ENCODE measurements at places on chromosomes 6 and 20. TPM values are rescaled to one million over a fixed set of nuclear protein-coding genes. Genes with fewer than 3 reads are reported as not detected.

ZBTB12 gene
- total RNA-seq, result 5.5 TPM

GRCh38 chr6:141347086-141347485 is 785.6 kb upstream of the GJE1 start:
- no peak for DNase-seq

LTA gene
- total RNA-seq, result 66.0 TPM

GRCh38 chr6:71388856-71389527 is 100.4 kb downstream of the OGFRL1 start:
- no peak for DNase-seq

ZC3H12D gene
- total RNA-seq, result 225 TPM

GRCh38 chr6:43434001-43434840 is 6.9 kb downstream of the ABCC10 start:
- DNase-seq, result no peak

DNA sequence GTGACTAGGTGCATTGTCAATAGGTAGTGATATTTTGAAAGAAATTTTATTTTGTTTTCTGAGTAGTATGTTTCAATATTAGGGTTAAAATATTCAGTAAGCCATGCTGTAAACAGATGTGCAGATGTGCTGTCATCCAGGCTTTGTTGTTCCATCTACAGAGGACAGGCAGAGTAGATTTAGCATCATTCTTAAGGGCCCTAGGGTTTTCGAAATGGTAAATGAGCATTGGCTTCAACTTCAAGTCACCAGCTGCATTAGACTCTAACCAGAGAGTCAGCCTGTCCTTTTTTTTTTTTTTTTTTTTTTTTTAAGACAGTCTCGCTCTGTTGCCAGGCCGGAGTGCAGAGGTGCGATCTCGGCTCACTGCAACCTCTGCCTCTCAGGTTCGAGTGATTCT is 27.1 kb upstream of the BACH2 start:
- DNase-seq, result no peak

GRCh38 chr6:37244430-37245310 is 12.9 kb upstream of the TBC1D22B start:
- DNase-seq, result no peak

DNA sequence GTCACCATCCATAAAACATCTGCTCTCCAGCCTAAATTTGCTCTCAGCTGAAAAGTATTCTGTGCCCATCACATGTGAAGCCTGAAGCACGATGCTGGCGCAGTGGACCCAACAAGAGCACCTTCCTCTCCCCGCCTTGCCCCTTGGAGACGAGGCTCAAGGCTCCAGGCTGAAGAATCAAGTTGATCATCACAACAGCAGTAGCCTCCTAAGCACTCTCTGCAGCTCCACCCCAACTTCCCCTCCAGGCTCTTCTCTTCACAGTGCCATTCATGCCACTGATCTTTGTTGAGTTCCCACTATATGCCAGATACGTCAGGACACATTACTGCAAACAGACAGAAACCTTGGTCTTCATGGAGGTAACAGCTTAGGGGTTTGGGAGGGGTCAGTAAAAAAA is 41.6 kb upstream of the ZNF217 start:
- no peak for DNase-seq

FRS3 gene
- 6.7 TPM for total RNA-seq

GRCh38 chr20:58998656-58999055 is 8.4 kb downstream of the CTSZ start:
- no peak for DNase-seq

COL21A1 gene
- total RNA-seq, result not detected

DNA sequence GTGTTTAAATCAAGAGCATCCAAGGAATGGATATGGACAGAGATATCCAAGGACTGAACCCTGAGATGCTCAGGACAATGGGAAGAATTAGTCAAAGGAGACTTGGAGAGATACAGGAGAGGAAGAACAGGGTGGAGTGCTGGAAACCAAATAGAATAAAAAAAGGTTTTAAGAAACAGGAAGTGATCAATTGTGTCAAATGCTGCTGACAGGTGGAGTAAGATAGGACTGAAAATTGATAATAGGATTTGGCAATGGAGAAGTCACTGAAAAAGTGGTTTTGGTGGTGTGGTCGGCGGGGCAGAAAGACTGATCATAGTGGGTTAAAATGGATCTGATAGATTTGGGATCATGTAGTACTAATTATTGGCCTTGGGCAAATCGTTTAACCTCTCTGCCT is 37.9 kb upstream of the PNRC1 start:
- DNase-seq, result no peak

- no peak for DNase-seq
These were observed 30.1 kb upstream of the SLC16A10 start for GRCh38 chr6:111057074-111057752.

DNA sequence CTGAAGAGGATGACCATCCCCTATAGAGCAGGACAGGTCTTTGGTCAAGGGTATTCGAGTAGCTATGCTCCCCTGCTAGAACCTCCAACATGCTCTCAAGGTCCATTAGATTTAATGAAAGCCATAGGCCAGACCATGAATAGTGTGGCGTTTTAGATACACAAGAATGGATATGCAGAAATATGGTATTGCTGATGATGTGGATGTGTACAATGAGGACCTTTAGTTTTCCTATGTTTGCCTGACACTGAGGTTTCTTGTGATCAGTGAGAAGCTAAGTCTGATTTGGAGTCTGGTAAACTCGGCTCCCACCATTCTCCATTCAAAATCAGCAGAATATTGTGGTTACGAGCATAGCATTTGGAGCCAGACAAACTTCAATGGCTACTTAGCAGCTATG is 125.6 kb downstream of the TSHZ2 start:
- DNase-seq, result no peak

GRCh38 chr6:132139611-132140010 is 188.4 kb upstream of the CCN2 start:
- DNase-seq, result no peak

DNA sequence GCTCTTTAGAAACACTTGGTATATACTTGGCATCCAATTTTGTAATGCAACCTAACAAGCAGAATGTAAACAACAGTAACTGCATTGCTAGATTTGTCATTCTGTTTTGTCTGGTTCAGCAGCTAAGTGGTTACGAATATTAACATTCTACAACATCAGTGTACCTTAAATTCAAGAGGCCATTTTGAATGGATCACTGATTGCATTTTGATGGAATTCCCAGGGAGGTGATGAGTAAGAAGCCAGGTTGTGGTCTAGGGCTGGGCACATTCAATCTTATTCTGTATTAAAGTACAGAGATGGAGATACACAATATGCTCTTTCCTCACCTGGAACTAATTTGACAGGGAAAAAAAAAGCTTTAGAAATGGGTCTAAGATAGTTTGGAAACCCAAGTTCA is 483.5 kb downstream of the PRKN start:
- no peak for DNase-seq

- no peak for DNase-seq
These were observed 7.5 kb downstream of the DIDO1 start for GRCh38 chr20:62918831-62919230.

- no peak for DNase-seq
These were observed 3.1 kb upstream of the HECA start for GRCh38 chr6:139131736-139132280.

DNA sequence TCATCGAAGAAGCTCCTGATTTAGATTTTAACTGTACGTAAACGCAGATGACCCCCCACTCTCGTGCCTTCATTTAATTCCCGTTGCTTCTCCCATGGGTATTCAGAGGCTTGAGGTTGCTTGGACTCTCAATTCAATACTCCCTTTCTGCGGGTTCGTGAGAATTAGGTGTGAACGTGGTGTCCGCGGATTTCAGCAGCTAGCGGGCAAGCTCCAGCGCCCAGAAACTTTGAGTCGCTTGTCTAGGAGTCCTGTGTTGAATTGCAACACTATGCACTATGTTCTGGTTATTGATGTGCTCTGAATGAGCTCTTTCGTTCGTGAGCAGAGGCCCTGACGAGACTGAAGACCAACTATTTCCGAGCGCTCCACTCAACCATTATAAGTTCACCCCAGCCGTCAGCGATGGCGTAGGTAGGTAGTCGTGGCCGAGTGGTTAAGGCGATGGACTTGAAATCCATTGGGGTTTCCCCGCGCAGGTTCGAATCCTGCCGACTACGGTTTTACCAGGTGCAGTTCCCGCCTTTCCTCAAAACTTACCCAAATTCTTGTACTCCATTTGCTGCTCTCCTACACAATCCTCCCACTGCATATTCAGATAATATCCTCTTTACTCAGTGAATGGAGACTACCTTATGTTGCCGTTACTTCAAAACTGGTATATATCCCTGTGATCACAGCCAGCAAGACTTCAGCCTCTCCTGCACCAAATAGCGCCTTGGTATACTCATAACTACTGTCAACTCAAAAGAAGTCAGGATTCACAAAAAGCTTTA is 72.6 kb upstream of the ZNF184 start:
- no peak for DNase-seq

- no peak for DNase-seq
These were observed 684.6 kb upstream of the MARCKS start for GRCh38 chr6:113172531-113172966.

DNA sequence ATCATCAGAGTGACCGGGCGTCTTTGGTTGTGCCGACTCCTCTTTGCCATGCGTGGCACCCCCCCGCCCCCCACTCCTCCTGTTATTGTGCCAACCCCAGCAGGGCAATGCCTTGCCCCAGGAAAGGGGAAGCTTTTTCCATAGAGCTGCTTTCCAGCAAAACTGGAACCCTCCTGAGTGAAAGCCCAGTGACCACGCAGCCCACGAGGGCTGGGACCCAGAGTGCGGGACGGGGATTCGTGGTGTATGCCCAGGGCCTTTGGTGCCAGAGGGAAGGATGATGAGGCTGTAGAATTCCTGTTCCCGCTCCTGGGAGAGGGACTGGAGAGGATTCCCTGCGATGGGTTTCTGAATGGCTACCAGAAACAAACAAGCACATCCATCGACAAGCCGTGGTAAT is 116.8 kb upstream of the BACH2 start:
- no peak for DNase-seq

HCRTR2 gene
- total RNA-seq, result not detected

- no peak for DNase-seq
These were observed 1.9 kb downstream of the KCNQ5 start for GRCh38 chr6:72623808-72624207.

LY6G5C gene
- total RNA-seq, result 0.73 TPM

- DNase-seq, result no peak
These were observed 168.4 kb downstream of the EDN1 start for GRCh38 chr6:12458558-12458957.

GRCh38 chr6:111573892-111574797 is 31.5 kb downstream of the TRAF3IP2 start:
- DNase-seq, result no peak

- no peak for DNase-seq
These were observed 8.0 kb downstream of the PXDC1 start for GRCh38 chr6:3743541-3743940.

DNA sequence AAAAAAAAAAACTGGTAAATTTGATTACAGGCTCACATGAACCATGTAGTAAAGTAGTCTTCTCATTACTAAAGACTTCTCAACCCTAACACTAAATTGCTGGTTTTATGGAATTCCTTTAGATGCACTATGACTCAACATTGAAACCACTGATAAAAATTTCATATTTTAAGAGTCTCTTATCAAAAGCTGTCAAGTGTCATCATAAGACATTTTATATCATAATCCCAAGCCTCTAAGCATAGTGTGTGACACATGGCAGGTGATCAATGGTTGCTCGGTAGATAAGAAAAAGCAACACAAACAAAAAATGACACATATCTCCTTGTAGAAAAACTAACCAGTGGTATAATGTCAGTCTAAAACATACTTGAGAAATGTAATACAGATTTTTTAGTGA is 258.4 kb downstream of the RNGTT start:
- no peak for DNase-seq

DNA sequence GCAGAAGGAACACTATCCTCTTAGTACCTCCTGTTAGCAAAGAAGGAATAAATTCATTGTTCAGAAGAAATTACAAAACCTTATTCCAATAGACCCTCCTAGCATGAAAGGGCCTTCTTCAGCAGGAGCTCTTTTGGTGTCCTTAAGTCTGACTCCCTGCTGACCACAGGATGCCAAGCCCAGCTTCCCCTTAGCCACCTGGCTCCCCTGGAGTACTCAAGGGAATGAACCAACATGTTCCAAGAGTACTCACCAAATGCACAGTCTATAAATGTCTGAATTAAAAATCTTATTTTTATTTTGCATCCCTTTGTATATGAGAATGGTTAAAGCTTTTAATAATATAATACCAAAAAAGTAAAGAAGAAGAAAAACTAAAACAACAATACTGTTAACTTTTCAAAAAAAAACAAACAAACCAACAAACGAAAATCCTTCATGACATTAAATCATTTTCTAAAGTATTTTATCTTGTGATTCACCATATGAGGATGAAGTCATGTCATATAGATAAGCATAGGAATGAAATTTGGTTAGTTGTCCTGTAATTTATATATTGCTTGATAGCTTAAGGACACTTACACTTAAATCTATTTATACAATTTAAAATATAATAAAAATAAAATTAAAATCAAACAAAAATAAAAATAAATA is 1355.1 kb downstream of the HACE1 start:
- no peak for DNase-seq

- DNase-seq, result no peak
These were observed 24.1 kb upstream of the NOL4L start for GRCh38 chr20:32609111-32609773.

TRIM10 gene
- total RNA-seq, result not detected

DNA sequence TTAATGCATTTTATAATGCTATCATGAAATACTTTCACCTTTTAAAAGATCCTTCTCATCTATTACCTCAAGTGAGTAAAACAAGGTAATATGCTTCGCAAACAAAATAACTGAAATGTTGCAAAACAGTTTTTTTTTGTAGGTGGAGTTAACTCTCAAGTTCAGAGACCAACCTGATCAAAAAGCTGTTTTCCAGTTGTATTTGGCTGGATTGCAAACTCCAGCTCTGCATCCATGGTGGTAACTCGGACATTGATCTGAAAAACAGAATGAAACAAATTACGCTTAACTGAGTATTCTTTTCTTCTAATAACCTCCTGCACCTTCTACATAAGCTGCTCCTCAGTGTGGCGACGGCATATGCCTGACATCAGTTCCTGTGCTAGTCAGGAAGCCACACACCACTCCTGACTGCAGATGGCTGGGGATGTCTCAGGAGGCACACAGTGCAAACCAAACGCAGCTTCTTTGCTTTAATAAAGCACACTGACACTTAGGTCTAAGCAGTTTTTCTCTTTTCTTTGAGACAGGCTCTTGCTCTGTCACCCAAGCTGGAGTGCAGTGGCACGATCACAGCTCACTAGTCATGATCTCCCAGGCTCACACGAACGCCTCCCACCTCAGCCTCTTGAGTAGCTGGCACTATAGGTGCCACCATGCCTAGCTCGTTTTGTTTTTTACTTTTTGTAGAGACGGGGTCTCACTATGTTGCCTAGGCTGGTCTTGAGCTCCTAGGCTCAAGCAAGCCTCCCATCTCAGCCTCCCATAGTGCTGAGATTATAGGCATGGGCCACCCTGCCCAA is 29.9 kb downstream of the EZR start:
- no peak for DNase-seq

RIMS1 gene
- total RNA-seq, result not detected

SCAND1 gene
- total RNA-seq, result 35.9 TPM

DNA sequence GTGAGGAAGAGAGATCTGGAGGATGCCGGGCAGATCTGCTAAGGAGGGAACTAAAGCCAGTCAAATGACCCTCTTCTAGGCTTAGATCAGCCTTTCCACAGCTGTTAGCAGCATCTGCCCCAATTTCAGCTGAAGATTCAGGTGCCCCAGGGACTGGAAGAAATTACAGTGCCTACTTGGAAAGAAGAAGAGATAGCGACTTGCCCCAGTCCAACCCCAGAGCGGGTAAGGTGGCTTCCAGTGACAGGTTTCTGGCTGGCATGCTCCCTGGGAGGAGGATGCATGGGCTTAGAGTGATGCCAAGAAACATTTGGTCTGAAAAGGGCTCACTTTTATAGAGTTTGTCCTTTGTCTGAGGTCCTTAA is 620 bp downstream of the TJAP1 start:
- no peak for DNase-seq

GRCh38 chr6:5605937-5606336 is 344.6 kb downstream of the FARS2 start:
- no peak for DNase-seq
